ENCODE measurements at places on chromosomes 6 and 20.

DNA sequence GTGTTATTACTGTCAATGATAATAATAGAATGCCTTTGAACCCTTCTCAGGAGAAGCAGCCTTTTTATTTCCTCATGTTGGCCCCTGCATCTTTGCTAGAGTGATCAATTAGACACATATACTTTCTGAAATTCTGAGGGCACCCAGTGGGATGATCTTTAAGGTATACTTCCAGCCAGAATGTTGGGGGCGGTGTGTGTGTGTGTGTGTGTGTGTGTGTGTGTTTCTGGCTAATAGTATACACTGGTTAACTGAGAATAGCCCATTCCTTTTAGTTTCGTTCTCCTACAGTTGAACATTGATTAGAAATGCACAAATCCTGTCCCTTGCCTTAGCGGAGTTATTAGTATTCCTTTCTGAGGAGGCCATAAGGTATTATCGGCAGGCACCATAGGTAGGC is 41.7 kb upstream of the CCDC167 start:
- no peak for DNase-seq

DNA sequence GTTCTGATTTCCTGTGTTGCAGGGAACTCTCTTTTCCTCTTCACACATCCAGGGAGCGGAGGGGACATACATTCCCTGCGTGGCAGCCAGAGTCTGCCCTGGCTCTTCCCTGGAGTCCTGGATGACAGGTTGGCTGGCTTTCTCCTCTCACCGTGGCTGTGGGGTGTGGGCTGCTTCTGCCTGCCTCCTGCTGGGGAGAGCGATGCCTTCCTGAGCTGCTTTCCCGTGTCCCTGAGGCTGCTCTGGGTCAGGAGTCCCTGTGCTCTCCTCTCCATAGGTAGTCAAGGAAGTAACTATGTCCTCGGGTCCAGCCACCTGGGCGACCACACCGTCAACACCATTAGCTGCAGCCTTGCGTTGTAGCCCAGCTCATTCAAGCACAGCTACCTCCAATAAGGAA is 451.7 kb downstream of the QKI start:
- no peak for DNase-seq

- no peak for DNase-seq
Observed at GRCh38 chr6:110067837-110068591, 89.9 kb downstream of the GPR6 start.

DNA sequence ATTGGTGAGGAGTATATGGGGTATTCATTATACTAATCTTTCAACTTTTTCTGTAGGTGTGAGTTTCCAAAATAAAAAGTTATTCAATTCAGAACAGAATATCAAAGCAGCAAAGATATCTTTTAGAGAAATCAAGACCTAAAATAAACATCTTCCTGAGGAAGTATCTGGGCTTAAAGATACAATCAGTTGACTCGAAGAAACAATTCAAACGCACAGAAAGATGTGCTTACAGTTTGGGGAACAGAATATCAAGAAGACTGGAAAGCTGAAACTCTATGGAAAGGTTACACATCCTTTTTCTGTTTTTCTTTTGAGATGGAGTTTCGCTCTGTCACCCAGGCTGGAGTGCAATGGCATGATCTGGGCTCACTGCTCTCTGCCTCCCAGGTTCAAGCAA is 36.2 kb upstream of the SAYSD1 start:
- no peak for DNase-seq

DNA sequence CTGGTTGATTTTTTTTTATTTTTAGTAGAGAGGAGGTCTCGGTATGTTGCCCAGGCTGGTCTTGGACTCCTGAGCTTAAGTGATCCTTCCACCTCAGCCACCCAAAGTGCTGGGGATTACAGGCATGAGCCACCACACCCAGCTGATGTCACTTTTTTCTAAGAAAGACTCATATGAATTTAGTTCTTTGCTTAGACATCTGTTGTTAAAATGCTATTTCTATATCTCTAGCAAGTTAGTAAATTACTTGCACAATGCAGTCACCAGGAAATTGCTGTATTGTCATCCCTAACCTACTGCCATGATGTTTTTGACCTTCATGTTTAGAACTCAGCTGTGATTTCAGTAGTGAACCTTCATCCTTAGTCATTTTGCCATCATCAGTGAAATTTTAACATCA is 5.7 kb downstream of the KDM1B start:
- no peak for DNase-seq

- DNase-seq: no peak
Observed at GRCh38 chr6:118715376-118715775, 64.0 kb upstream of the CEP85L start.

DNA sequence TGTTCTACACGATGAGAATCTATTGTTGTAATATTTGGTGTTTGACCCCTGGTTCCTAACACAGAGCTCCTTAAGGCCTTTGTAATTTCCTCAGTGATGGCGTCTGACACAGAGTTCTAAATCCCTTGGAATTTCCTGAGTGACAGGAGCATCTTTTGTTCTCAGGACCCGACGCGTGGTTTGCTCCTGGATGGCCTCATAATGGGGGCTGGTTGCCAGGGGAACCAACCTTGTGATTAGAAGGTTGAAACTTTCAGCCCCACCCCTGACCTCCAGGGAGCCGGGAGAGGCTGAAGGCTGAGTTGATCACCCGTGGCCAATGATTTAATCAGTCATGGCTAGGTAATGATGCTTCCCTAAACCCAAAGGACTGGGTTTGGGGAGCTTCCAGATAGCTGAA is 20.5 kb upstream of the ZNF133 start:
- no peak for DNase-seq

- DNase-seq: no peak
Observed at GRCh38 chr6:6926856-6927255, 180.9 kb upstream of the RREB1 start.

- DNase-seq: no peak
Observed at GRCh38 chr6:5425797-5426196, 164.5 kb downstream of the FARS2 start.

GRCh38 chr20:33423141-33423834 is 20.3 kb downstream of the SNTA1 start:
- DNase-seq: peak; percentile 34

- no peak for DNase-seq
Observed at GRCh38 chr6:31701666-31702404, 1.3 kb downstream of the ABHD16A start.

Measured in amniotic stem cell (primary cell).